ENCODE measurements at places on chromosomes 4 and X.

- no peak for DNase-seq
Measured at GRCh38 chrX:131262738-131263679, 26.1 kb downstream of the IGSF1 start.

DNA sequence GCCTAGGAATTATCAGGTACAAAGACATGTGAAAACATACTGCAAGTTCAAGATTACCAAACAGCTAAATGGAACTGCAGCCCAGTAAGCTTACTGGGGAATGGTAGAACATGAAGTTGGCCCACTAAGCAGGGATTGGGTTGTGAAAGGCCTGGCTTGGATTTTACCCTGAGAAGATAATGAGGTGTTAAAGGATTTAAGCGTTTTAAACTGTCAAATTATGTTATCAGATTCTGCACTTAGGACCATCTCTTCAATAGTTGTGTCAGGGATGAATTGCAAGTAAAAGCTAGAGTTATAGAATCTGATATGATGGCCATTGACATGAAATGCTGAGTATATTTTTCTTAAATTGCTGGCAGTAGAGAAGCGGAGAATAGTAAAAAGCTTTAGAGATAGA is 225.7 kb downstream of the GRID2 start:
- no peak for DNase-seq

- no peak for DNase-seq
Measured at GRCh38 chr4:47195706-47196105, 164.3 kb downstream of the GABRB1 start.

DNA sequence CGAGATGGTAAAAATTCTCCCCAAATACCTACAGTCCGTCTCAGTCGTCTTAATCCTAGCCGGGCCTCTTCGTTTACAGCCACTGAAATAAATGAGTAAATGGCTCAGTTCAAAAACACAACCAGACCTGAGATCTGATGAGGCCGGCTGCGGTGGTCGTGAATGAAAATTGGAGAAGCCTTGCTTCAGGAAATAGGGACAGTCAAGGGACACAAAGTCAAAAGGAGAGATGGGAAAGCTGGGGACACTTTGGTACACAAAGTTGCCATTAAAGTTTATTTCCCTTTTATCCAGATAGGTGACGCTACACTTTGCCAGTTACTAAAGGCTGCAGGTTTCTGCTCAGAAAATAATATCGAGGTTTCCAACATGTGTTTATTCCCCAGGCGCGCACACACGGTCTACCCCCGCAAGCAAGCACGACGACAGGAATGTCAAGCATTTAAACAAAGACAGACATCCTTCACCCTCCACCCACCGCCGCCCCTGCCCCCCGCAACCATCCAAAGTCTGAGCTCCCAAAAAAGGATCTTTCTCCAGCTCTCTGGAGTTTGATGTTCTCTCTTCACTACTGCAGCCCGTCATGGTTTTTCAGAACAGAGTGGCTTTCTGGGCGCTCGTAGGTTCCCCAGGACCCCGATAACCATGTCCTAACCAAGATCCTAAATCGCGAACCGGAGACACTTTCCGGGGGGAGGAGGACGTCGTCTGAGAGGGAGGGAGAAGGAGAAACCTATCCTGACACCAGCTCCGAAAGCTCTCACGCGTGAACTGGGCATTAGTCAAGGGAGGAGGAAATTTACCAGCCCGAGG is 1.3 kb upstream of the PCDH7 start:
- no peak for DNase-seq

DNA sequence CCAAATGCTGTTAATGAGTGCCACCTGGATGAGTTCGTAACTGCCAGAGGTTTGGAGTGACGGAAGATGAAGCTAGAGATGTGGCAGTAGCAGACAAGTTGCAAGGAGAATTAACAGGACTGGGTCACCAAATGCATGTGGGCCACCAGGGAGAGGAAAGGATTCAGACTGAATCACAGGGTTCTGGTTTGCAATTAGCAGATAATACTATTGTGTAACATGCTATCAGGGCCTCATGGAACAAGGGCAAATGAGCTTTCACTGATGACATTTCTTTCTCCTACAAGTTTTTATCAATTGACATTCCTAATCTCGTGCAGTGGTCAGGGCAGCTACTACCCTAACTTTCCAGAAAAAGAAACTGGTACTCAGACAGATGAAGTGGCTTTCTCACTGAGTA is 21.4 kb downstream of the GAB3 start:
- no peak for DNase-seq

GRCh38 chr4:52410971-52411370 is 248.1 kb downstream of the USP46 start:
- no peak for DNase-seq
